ENCODE measurements at places on chromosomes 7 and 10. TPM values are rescaled to one million over a fixed set of nuclear protein-coding genes. Genes with fewer than 3 reads are reported as not detected.

GRCh38 chr7:70805360-70805759 is 326.6 kb upstream of the GALNT17 start:
- no peak for DNase-seq

DNA sequence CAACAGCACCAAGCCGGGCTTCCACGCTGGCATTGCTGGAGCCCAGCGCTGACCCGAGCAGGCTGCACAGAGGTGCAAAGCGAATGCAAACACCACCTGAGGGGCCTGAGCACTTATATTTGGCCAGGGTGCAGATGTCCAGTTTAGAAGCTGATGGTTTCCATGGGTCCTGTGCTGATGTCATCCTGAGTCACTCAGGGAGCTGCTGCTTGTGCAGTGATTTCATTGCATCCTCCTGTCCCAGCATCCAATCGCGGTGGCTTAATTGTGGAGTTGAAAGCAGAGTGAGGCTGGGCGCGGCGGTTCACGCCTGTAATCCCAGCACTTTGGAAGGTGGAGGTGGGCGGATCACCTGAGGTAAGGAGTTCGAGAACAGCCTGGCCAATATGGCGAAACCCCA is 410.2 kb upstream of the KLF6 start:
- DNase-seq = no peak

DNA sequence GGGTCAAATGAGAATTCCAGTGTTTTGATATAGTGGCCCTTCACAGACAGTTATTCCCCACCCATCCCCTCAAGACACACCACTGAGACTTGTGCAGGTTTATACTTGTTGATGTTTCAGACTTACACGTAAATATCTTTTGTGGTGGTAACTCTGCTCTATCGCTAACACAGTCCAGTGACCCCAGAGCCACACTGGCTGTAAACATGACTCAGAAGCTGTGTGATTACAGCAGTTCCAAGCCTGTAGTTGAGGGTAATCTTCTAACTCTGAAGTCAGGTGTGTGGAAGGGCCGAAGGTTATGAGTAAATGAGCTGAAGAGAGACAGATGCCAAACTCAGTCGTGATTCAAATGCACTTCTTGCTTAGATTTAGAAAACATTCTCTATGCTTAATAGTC is 19.4 kb downstream of the NOBOX start:
- DNase-seq = peak; percentile 11

DNA sequence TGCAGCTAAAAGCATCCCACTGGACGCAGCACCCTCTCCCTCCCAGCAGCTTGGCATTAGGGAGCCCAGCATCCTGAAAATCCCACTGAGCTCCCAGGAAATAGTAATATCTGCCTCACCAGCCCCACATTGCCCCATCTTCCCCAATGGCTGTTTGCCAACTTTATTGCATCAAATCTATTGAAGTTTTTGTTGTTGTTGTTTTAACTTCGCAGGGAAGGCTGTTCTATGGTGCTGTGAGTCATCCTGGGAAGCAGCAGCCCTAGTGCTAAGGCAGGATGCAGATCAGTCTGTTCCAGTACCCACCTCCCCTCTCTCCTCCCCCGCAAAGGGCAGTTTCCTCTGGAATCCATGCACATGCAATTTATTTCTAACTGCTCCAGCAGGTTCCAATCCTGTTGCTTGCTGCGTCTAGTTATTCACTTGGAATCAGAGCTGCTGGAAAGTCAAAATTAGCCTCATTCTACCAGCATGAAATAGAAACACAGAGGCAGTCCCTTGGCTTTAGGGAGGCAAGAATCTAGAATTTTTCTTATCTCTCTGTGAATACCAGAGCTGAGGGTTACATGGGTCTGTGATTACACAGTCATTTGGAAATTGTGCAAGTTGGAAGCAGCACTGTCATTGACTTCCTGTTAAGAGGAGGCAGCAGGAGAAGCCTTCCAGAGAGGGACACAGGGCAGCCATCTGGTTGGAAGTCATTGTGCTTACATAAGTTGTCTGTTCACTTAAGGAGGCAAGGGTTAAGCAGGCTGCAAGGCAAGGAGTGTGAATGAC is 115.9 kb upstream of the CACUL1 start:
- peak; percentile 41 for DNase-seq

DNA sequence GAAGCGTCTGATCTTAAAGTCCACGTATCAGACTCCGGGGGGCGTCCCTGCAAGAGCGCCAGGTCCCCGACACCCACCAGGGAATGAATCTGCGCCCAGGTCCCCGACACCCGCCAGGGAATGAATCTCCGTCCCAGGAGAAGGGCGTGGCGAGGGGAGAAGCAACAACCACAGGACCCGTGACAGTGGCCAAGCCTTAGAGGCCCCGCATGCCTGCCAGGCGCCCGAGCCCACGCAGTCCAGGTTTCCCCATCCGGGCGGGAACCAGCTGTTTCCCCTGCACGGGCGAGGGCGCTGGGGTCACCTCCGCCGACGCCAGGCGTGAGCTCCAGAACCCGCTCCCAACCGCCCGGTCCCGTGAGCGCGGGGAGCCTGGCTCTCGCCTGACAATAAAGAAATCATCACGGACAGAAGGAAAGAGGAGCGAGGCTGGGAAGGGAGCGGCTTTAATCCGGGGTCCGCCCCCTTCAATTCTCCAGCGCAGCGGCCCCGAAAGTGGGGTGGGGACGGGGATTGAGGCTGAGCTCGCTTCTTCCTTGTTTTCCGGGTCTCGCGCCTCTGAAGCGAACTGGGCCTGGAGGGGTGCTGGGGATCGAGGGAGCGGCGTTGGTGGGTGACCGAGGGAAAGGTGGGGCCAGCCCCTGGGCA is 29.0 kb upstream of the BMS1 start:
- DNase-seq = no peak

- DNase-seq = no peak
Observed at GRCh38 chr7:132100981-132101380, 475.3 kb downstream of the PLXNA4 start.

DNA sequence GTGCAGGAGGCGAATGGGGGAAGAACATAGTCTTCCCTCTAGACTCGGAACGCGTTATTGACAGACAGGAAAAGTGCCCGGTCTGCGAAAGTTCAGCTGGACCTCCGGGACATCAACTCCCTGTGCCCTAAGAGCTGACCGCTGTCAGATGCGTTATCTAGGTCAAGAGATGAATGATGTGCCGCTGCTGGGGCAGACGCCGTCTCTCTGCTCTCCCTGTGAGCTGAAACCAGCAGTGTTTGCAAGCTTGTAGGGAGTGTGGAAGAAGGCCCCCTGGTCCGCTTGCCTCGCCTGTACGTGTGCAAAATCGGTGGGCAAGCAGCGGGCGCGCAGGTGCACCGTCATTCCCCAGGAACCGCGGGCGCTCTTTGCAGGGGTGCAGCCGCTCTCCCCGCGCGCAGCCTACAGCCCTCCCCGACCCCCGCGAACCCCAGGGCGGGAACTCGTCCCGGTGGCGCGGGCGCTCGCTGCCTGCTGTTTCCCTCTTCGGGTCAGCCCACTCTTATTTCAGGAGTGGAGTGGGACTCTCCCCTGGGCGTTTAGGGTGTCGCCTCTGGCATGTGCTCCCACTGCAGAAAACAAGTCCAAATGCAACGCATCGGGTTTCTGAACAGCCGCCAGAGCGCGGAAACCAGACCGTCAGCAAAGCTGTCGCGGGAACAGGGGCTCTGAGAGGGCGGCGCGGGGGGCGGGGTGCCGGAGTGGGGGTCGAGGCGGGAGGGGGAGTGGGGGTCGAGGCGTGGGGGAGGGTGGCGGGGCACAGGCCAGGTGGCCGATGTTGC is 1.8 kb upstream of the PFKFB3 start:
- no peak for DNase-seq

- no peak for DNase-seq
Observed at GRCh38 chr10:75722609-75723008, 291.2 kb downstream of the LRMDA start.

Gene CDH23
- 0.16 TPM for total RNA-seq

Gene NPFFR1
- total RNA-seq = not detected

Gene LIPK
- total RNA-seq = not detected

All from SJSA1 (cell line).